Stimulated activated CD4-positive, alpha-beta T cell treated with anti-CD3 and anti-CD28 coated beads, Interleukin-2, amount 100 ng/mL, for 48 hours (primary cell): ENCODE measurements at places on chromosomes 3 and 15.

DNA sequence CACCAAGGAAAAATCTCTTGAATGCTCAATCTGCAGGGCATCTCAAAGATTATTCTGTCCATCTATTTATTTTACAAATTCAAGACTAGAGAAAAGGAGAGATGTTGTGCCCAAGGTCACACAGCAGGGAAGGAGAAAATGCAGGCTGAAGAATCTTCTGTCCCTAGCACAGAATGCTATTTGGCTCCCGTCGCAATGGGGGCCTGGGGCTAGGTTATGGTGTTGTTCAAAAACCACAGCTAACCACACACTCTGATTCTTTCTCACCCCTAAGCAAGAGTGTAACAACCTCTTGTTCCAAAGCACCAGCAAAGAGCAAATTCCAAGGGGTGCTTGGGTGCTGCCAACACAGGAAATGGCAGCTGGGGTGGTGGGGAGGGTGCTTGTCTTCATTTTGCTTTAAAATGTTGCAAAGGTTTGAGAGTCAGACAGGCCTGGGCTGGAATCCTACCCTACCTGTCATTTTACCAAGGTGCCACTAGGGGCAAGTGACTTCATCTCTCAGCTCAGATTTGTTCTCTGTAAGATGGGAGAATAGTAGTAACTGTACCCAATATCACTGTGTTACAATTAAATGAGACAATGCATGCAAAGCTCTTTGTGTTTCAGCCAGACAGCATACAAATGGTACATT is 112.5 kb downstream of the ADAMTS9 start:
- no peak for DNase-seq

GRCh38 chr3:72591522-72592421 is 256.5 kb downstream of the SHQ1 start:
- DNase-seq = no peak

GRCh38 chr15:93217343-93217742 is 128.3 kb upstream of the RGMA start:
- DNase-seq = no peak

GRCh38 chr15:40906091-40906990 is 12.1 kb downstream of the VPS18 start:
- peak; percentile 75 for DNase-seq

GRCh38 chr3:179981646-179982045 is 55.1 kb downstream of the PEX5L start:
- DNase-seq = no peak

- no peak for DNase-seq
Observed at GRCh38 chr15:71757741-71758530, 52.4 kb upstream of the NR2E3 start.

GRCh38 chr3:131899021-131899420 is 135.8 kb downstream of the CPNE4 start:
- DNase-seq = no peak

DNA sequence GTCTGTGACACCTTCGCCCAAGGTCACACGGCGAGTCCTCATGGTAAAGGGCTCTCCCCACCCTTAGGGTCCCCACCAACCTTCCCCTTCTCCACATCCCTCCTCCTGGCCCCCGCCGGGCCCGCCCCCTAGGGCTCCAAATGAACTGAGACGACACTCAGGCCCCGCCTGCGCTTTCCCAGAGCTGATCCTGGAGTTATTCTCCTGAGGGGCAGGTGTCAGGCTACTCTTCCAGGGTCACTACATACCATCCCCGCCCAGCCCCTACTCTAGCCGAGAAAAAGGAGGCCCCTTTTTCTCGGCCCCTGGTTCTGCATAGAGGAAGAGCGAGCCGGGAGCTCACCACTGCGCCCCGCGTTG is 292 bp downstream of the USP4 start:
- DNase-seq = no peak

GRCh38 chr3:12988728-12989454 is 84.3 kb downstream of the IQSEC1 start:
- no peak for DNase-seq

GRCh38 chr3:42066516-42067181 is 24.5 kb upstream of the TRAK1 start:
- DNase-seq = no peak

- peak; percentile 1 for DNase-seq
Observed at GRCh38 chr3:68007621-68008226, 353.3 kb upstream of the SUCLG2 start.

DNA sequence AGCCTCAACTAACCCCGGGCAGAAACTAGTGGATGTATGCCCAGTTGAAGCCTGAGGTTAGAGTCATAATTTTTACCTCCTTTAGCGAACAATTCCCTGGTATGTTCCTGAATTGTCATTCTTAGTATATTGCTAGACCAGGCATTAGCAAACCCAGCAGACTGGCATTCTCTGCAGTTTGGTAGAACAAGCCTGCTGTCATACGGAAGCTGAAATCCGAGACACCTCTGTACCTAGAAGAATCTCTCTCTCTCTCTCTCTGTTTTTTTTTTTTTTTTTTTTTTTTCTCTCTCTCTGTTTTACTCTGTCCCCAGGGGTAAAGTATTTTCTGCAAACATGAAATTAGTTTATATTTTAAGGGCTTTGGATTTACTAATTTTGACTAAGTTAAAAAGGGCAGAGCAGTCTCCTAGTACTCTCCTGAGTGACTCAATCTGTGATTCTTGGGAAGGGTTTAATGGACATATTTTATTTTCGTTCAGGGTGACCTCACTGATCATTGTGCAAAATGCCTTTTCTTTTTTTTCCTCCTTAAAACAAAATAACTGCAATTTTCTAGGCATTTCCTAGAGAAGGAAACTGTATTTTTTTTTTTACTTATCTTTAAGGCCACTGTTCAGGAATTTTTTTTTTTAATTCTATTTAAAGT is 133.6 kb upstream of the ICE2 start:
- no peak for DNase-seq

- DNase-seq = no peak
Observed at GRCh38 chr3:134567605-134568004, 81.7 kb downstream of the CEP63 start.

- no peak for DNase-seq
Observed at GRCh38 chr3:131283862-131284261, 97.7 kb upstream of the NUDT16 start.

GRCh38 chr15:82298520-82298919 is 35.9 kb downstream of the SAXO2 start:
- peak; percentile 25 for DNase-seq

DNA sequence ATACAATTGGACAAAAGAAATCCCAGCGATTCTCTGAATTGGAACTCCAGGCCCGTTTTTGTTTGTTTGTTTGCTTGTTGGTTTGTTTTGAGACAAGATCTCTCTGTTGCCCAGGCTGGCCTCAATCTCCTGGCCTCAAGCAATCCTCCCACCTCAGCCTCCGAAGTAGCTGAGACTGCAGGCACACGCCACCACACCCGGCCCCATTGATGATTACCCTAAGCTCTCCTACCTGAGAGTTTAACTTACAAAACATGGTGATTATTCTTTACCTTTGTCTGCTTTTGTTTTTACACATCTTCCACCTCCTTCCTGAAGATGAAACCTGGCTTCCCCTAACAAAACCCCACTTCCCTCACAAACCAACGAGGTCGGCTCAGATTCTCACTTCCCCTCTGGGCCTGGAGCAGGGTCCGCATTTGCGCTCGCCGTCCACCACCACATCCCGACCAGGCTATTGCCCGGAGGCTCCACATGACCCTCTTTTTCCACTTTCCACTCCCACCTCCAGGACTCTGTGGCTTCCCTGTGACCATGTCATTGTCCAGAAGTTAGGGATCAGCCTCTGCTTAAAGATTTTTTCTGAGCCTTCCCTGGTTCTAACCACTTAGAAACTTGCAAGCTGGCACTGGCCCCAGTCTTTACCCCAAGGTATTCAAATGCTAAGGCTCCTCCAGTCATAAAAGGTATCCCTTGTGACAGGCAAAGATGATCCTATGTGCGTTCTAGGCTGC is 14.8 kb downstream of the KLHL6 start:
- DNase-seq = no peak

GRCh38 chr15:77531191-77532000 is 101.3 kb downstream of the LINGO1 start:
- no peak for DNase-seq

GRCh38 chr3:11467875-11468274 is 175.8 kb downstream of the VGLL4 start:
- DNase-seq = no peak

DNA sequence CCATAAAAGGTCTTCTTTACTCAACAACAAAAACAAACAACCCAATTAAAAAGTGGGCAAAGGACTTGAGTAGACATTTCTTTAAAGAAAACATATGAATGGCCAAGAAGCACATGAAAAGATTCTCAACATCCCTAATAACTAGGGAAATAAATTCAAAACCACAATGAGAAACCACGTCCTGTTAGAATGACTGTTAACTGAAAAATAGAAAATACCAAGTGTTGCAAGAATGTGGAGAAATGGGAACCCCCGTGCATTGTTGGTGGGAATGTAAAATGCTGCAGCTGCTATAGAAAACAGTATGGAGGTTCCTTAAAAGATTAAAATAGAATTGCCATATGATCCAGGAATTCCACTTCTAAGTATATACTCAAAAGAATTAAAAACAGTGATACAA is 34.8 kb downstream of the NMNAT3 start:
- no peak for DNase-seq

DNA sequence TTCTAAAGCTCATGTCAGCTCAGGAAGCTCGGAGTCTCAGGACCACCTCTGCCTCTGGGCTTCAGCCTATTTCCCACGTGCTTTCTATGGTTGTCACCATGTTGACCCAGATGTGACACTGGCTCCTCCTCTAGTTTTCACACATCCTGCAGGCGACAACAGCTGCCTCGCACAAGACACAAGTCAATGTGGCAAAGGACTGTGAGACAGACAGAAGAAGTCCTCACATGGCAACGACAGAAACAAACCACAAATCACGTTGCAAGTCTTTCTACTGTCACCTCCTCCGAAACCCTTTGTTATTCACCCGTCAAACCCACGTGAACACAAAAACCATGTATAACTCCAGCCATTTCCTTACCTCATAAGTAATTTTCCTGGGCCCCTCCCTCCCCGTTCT is 194.5 kb downstream of the MEX3B start:
- no peak for DNase-seq
